ENCODE measurements at places on chromosomes 1 and 21.

DNA sequence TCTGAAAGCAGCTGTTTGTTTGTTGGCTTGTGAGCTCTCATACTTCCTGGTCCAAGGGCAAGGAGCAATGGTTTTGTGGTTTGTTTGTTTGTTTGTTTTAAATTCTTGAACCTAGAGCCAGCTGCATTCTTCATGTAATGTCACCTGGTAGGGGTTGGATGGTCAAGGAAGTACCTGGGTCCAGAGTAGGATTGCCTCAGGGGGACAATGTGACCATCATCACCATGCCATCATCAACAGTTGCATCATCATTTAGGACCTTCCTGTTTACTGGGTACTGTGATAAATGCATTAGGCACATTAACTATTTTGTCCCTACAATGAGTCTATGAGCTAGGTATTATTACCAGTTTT lies 14.7 kb upstream of the MYOG start:
- DNase-seq = no peak

GRCh38 chr1:175118375-175119367 lies 51.0 kb downstream of the TNN start:
- DNase-seq = no peak

GRCh38 chr21:22955559-22955958 lies 1957.3 kb downstream of the NCAM2 start:
- DNase-seq = no peak

GRCh38 chr1:110214454-110215404 lies 4.6 kb downstream of the KCNC4 start:
- no peak for DNase-seq

DNA sequence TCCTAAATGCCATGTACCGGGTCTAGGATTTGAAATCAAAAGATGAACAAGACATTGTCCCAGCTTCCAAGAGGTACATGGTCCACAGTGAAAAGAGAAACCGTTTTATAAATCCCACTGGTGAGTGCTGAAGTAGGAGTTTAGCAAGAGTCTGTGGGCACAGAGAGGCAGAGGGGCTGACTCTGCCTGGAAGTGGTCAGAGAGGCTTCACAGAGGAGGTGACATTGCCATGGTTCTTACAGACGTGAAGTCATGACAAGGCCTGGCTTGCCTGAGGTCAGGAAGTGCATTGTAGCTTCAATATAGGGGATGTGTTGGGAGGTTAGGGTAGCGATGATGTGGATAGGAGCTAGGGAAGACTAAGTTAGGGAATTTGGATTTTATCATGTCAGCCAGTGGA lies 28.4 kb downstream of the MAPKAPK2 start:
- DNase-seq = no peak

GRCh38 chr1:17293681-17294425 lies 14.1 kb upstream of the PADI4 start:
- no peak for DNase-seq

DNA sequence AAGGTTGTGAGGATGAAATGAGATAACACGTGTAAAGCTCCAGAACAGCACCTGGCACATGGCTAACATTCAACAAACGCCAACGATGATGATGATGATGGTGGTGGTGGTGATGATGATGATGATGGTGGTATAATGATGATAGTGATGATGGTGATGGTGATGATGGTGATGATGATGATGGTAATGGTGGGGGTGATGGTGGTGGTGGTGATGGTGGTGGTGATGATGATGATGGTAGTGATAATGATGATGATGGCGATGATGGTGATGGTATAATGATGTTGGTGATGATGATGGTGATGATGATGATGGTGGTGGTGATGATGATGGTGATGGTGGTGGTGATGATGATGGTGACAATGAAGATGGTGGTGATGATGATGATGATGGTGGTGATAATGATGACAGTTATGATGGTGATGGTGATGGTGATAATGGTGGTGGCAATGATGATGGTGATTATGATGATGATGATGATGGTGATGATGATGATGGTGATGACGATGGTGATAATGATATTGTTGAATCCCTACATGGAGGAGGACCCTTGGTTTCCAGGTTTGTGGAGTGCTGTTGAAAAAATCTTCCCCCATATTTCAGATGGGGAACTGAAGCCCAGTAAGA lies 54.1 kb downstream of the DMRTA2 start:
- DNase-seq = no peak

DNA sequence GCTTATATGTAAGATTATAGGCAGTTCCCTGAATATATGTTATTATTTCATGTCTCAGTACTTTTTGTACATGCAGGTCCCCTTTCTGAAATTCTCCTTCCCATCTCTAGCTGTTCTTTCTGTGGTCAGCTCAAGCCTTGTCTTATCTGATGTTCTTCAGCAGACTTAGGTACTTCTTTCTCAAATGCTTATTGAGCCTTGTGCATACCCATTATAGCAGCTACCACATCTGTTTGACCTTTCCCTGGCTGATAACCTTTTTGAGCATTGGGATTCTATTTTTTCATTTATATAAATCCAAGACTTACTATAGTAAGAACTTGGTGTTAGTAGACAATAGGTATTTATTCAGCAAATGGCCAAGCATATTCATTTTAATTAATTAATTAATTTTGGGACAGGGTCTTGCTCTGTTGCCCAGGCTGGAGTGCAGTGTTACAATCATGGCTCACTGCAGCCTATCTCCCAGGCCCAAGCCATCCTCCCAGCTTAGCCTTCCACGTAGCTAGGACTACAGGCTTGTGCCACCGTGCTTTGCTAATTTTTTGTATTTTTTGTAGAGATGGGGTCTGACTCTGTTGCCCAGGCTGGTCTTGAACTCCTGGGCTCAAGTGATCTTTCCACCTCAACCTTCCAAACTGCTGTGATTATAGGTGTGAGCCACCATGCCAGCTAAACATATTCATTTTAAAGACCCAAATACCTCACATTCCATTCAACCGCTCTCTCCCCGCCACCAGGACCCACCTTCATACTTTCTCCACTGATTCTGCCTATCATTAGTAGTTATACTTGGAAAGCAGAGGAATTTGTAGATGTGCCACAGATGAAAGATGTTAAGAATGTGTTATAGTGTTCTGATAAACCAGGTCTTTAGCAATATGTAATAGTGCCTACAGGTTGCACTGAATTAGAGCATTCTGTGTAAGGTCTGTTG lies 16.7 kb downstream of the TIPRL start:
- DNase-seq = no peak

DNA sequence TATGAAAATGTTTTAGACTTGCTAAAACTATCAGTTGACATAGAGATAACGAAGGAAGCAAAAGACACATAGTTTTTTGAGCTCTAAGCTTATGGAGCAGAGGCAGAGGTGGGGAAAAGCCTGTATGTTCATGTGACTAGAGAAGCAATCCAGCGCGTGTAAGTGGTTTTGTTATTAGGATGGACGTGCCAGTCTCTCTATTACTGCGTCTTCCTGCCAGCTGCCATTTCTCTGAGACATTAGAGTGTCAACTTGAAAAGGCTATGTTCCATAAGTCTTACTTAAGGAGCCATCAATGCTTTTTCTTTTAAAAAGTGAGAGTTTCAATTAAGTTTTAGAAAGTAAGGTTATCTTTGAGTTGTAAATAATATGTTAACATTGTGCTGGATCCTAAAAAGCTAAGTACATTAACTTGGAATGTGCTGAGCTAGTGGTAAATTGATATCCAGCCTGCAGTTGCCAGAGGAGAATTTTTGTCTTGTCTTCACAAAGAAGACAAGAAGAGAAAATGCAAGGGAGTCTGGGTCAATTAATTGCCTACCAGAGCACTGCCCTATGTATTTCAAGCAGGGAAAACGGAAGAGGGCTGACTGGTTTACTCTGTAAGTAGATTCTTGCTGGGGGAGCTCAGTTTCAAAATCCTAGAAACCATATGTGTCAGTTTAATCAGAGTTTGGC lies 161.8 kb upstream of the B3GALT2 start:
- DNase-seq = no peak

DNA sequence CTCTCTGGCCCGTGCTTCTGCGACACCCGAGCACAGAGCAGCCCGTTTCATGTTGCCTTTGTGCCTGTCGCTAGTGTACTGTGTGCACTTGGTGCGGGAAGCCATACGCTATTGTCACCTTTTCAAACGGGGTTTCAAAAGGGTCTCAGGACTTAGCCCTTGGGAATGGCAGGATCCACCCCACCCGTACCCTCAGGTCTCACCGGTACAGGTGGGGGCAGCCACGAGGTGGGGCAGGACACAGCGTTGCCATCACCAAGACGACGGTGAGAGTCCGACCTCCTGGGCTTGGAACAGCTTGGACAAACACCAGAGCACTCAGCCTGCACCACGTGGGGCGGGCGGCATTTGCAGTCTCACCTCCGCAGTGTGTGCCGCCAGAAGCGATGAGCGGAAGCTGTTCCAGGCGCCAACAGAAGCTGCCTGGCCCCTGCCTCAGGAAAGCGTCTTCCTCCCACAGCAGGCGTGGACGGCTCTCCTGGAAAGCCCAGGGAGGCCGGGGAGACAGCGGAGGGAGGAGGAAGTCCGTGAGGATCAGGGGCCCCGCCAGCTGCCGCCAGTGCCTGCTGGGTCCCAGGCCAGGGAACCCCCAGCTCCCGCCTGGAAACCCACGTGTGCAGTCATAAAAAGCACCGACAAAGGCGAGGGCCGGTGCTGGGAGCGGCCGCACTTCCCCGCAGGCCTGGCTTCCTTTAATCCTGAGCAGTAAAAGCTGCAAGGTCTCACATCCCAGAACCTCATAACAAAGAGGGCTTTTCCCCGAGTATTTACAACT lies 131.3 kb upstream of the ARHGEF16 start:
- no peak for DNase-seq

- DNase-seq = no peak
Observed at GRCh38 chr1:185850366-185850765, 116.2 kb downstream of the HMCN1 start.

DNA sequence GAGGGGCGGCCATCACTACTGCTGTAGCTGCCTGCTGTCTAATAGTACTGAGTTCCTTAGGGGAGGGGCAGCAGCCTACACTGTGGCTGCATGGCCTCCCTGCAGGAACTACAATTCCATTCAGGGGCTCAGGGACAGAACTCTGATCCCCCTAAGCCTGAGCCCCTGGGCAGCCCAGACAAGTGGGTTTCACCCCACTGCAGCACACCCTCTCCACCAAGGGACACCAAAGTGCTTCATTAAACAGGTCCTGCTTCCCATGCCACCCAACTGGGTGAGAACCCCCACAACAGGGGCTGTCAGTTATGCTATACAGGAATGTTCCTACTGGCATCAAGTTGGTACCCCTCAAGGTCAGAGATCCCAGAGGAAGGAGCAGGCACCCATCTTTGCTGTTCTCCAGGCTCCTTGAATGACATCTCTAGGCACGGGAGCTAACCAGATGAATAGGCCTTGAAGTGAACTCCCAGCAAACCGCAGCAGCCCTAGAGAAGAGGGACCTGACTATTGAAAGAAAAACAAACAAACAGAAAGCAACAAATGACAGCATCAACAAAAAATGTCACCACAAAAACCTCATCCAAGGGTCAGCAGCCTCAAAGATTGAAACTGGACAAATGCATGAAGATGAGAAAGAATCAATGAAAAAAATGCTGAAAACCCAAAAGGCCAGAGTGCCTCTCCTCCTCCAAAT lies 437.4 kb downstream of the NUF2 start:
- no peak for DNase-seq

DNA sequence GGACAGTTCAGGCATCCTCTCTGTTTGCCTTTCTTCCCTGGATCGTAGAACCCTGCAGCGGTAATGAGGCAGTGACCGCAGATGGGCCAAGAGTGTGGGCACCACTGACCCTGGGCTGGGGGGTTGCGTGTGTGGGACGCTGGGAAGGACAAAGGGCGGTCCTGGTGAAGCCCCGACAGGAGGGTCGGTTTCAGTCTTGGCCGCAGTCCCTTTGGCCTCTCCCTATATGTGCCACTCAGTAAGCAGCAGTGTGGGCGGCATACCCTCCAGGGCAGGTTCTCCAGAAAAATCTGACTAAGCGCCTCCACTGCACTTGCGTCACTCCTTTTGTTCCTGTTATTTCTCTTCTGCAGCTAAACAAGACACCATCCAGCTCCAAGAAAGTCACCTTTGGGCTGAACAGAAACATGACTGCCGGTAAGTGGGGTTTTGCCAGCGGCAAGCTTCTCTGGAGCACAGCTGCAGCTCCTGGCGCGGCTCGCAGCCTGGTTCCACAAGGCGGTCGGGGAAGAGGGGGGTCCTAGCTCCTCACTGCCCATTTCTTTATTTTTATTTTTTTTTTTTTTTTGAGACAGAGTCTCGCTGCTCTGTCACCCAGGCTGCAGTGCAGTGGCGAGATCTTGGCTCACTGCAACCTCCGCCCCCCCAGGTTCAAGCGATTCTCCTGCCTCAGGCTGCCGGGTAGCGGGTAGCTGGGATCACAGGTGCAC lies 27.7 kb upstream of the PDXK start:
- no peak for DNase-seq

Data from cortex of kidney (tissue), 1 donor.